ENCODE measurements at places on chromosomes 1 and 21.

DNA sequence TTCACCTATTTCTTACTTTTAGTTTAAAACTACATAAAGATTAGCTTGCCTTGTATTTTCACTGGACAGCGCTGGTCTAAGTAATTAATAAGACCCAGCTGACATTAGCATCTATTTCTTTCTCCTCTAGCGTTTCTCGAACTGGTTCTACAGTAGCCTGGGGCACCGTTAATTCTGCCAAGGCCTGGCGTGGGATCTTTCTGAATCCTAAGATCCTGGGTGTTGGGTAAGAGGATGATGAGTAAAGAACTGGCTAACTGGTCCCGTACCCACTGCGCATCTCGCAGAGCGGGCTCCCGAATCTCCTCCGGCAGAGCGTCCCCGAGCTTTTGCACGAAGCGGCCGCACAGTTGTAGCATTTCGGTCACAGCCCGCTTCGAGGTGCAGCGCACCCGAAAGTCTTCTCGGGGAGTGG is 309 bp downstream of the NSL1 start:
- no peak for DNase-seq

DNA sequence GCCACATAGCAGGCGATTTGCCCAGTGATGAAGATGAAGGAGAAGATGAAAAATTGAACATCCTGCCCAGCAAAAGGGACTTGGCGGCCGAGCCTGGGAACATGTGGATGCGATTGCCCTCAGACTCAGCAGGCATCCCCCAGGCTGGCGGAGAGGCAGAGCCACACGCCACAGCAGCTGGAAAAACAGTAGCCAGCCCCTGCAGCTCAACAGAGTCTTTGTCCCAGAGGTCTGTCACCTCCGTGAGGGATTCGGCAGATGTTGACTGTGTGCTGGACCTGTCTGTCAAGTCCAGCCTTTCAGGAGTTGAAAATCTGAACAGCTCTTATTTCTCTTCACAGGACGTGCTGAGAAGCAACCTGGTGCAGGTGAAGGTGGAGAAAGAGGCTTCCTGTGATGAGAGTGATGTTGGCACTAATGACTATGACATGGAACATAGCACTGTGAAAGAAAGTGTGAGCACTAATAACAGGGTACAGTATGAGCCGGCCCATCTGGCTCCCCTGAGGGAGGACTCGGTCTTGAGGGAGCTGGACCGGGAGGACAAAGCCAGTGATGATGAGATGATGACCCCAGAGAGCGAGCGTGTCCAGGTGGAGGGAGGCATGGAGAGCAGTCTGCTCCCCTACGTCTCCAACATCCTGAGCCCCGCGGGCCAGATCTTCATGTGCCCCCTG is 3.3 kb downstream of the ZBTB18 start:
- no peak for DNase-seq

DNA sequence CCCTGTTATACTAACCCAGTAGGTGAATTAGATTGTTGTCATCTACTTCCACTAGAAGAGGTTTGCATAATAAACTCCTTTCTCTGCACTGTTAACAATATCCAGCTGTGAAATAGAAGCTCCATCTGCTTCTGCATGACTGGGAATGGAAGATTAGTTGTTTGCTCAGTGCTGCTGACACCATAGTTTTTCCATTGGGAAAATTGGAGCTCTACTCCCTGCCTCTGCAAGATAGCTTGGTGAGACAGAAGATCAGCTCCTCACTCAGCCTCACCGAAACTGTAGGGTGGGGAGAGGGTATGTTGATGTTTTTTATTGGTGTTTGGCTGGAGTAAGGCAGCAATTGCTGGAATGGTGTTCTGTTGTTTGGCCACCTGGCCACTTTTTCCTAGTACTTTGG is 331.6 kb upstream of the ADAMTS5 start:
- DNase-seq, result no peak

GRCh38 chr1:193569983-193570269 is 383.5 kb upstream of the B3GALT2 start:
- no peak for DNase-seq

DNA sequence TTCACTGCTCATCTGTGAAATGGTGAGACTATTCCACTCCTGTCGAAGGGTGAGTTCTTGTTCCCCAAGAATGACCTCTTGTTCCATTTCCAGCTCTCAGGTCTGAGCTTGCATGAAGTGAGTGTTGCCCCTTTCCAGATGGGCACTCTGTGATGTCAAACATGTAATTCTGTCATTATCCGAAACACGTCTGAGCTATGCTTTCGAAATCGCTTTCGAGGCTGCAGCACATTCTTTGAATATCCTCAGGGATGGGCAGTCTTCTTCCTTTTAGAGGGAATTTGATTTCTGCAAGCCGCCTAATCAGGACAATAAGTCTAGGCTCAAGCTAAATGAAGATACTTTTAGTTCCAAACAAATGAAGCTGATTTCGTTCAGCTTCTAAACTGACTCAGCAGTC is 15.1 kb downstream of the NFASC start:
- DNase-seq, result no peak

DNA sequence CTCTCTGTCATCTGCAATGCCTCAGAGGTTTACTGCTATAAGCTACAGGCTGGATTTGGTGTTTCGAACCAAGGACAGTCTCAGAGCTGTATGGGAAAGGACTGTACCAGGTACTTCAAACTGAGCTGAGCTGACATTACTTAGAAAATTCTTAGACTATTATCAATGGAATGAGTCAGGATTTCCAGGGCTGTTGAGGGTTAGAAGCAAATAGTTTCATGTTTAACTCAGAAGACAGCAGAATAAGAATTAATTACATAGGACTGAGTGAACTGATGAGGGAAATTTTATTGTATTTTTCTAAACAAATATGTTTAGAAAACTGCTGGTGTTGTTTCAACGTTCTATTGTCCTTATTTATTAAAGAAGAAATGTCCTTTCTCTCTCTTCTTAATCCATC is 74.3 kb upstream of the CAPZB start:
- DNase-seq, result no peak

- no peak for DNase-seq
Observed at GRCh38 chr1:84619383-84620102, 45.3 kb upstream of the CTBS start.

DNA sequence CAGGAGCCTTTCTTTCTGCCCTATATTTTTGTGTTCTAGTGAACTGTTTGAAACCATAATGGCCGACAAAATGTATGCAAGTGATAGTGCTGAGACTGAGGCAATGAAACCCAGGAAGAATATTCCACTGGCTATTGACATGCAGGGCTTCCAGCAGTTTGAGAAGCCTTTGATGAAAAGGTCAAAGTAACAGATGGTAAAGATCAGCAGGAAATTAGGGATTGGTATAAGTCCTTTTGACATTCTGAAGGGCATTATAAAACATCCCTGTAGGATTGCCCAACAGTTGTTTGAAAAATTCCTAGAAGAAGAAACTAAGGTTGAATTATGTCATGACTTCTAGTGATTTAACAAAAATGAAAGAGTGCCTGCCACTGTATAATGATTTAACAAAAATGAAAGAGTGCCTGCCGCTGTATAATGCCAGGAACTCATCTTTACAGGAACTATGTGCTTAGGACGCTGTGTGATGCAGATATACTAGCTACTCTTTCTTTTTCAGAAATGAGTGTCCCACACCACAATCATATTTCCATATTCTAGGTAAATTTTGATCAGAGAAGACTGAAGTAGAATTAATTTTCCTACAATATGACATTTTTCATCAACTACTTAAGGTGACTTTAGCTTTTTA is 283.9 kb upstream of the ST6GALNAC5 start:
- DNase-seq, result no peak

DNA sequence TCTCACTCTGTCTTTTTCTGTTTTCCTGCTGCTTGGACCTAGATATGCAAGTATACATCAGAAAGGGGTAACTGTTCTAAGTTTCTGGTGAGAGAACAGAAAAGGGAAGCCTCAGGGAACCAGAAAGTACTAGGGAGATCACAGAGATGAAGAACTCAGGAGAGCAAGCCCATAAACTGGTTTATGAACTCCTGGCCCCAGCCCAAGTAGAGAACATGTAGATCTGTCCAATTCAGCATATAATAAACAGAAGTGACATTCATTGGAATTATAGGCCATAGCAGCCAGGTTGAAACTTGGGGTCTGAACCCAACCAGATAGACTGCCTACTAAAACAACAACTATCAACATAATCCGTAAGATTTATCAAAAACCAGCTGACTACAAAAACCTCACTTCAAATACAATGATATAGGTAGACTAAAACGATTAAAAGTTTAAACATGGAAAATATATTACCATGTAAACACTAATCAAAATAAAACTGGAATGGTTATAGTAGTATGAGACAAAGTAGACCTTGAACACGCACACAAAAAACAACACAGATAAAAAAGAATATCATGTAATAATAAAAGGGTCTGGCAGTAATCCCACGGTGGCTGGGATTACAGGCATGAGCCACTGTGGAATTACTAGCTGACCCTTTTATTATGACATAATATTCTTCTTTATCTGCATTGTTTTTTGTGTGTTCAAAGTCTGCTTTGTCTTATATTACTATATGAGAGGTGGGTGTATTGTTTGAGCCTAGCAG is 65.0 kb downstream of the ZSWIM5 start:
- no peak for DNase-seq

- no peak for DNase-seq
Observed at GRCh38 chr1:151915061-151915686, 5.9 kb upstream of the THEM4 start.

DNA sequence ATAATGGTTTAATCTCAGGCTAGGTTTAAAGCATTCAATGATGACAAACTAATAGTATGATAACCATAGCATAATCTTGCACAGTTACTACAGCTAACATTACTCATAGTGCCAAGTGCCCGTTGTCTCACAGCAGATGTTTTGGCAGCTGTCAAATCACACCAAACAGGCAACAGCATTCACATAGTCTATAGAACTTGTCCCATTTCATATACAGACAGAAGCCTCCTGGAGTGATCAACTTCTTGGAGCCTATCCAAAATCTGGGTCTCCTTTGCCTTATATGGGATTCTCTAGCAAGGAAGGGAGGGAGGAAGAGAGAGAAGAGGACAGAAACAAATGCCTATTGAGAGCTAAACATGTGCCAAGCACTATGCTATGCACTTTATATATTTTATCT is 250.6 kb upstream of the ZP4 start:
- no peak for DNase-seq

Data from stimulated activated CD8-positive, alpha-beta memory T cell treated with anti-CD3 and anti-CD28 coated beads, Interleukin-4, amount 100 ng/mL, for 1 hour (primary cell).